Chondrocyte (in vitro differentiated cells): ENCODE measurements at places on chromosomes 3 and 15. TPM values are rescaled to one million over a fixed set of nuclear protein-coding genes. Genes with fewer than 3 reads are reported as not detected.

Gene TTBK2
- 19.7 to 29.3 TPM (median 20.5 TPM) in 3 replicates for total RNA-seq

Gene HRG
- not detected in 3 replicates for total RNA-seq

Gene RTP4
- not detected in 3 replicates for total RNA-seq

Gene P3H2
- 18.2 to 72.4 TPM (median 21.9 TPM) in 3 replicates for total RNA-seq

Gene RYR3
- total RNA-seq, result 0.07 to 0.21 TPM (median 0.12 TPM) in 3 replicates

Gene FBXL2
- 22.2 to 25.2 TPM (median 24.4 TPM) in 3 replicates for total RNA-seq

Gene LOXL1
- 428 to 446 TPM (median 444 TPM) in 3 replicates for total RNA-seq

Gene ALDH1A3
- 0.51 to 0.55 TPM in 2 of 3 replicates, not detected in the other for total RNA-seq

Gene DPPA2
- total RNA-seq, result not detected in 3 replicates

Gene ACAP2
- 43.3 to 47.5 TPM (median 45.0 TPM) in 3 replicates for total RNA-seq

Gene TGM5
- not detected in 3 replicates for total RNA-seq

Gene PFKFB4
- total RNA-seq, result 14.6 to 23.2 TPM (median 19.9 TPM) in 3 replicates

Gene CPLX3
- total RNA-seq, result not detected in 3 replicates

Gene CASR
- total RNA-seq, result not detected in 3 replicates

Gene SLC22A13
- 0.62 to 2.9 TPM (median 0.97 TPM) in 3 replicates for total RNA-seq

Gene COLQ
- total RNA-seq, result 4.2 to 5.6 TPM (median 4.4 TPM) in 3 replicates
